H1 (cell line): ENCODE measurements at places on chromosomes 4 and X. TPM values are rescaled to one million over a fixed set of nuclear protein-coding genes. Genes with fewer than 3 reads are reported as not detected.

The ERAS gene
- not detected in 2 replicates for total RNA-seq

The FAM241A gene
- total RNA-seq = 0.63 and 0.73 TPM in 2 replicates

The FRMPD4 gene
- total RNA-seq = 0.27 and 0.37 TPM in 2 replicates

The FAM193A gene
- 26.2 and 27.2 TPM in 2 replicates for total RNA-seq

The COX7B2 gene
- not detected in 2 replicates for total RNA-seq

The ADAM29 gene
- not detected in 2 replicates for total RNA-seq

The STARD8 gene
- total RNA-seq = 3.0 and 3.8 TPM in 2 replicates

The CSTF2 gene
- 30.9 and 33.0 TPM in 2 replicates for total RNA-seq

The CSN1S1 gene
- not detected in 2 replicates for total RNA-seq

The BMPR1B gene
- 0.61 and 1.1 TPM in 2 replicates for total RNA-seq

- DNase-seq = peak; percentile 5
Observed at GRCh38 chr4:175536852-175537453, 275.1 kb downstream of the GPM6A start.

GRCh38 chrX:153900831-153901752 lies 3.4 kb upstream of the AVPR2 start:
- no peak for DNase-seq

DNA sequence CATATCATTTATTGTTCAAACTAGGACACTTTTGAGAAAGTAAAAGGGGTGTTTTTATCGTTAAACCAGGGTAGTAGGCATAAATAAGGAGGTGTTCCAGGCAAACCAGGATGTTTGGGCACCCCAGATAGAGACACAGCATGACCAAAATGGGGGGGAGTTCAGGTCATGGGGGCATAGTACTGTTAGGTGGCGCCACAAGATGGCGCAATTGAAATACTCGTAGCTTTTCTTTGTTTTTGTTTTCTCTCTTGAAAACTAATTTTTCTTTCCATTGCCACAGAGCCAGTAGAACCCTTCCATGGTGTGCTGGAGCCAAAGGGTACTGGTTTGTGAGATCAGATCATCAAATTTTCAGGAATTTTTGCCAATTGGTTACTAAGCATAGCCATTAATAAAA lies 283.4 kb downstream of the BCOR start:
- DNase-seq = no peak

- DNase-seq = peak; percentile 63
Observed at GRCh38 chr4:156971165-156971675, 379 bp downstream of the PDGFC start.

- no peak for DNase-seq
Observed at GRCh38 chr4:185036019-185036418, 17.7 kb downstream of the HELT start.

DNA sequence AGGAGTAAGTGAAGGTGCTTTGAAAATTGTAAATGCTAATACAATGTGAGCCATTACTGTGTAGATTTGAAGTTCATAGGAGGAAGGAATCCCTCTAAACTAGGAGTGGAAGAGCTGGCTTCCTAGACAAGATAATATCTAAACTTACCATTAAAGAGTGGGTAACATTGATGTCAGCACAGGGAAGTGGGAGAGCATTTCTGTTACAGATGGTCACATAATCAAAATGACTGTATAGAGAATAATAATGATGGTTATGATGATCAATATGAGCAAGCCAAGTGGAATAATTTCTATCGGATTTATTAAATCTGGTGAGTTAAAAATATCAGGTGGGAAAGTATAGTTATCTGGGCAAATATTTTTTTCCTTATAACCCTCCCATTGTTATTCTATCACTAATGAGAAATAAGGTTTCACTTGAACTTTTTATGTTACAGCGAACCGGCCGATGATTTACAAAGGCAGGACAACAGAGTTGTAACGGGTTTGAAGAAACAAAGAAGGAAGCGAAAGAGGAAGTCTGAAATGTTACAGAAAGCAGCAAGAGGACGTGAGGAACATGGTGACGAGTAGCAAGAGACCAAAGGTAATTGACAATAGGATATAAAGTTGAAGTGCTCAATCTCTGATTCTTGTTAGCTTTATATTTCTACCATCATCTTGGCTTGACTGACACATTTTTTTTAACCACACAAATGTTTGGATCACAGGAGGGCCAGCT lies 43.5 kb downstream of the FMR1NB start:
- no peak for DNase-seq

GRCh38 chr4:176277162-176277904 lies 8.3 kb upstream of the ASB5 start:
- no peak for DNase-seq

DNA sequence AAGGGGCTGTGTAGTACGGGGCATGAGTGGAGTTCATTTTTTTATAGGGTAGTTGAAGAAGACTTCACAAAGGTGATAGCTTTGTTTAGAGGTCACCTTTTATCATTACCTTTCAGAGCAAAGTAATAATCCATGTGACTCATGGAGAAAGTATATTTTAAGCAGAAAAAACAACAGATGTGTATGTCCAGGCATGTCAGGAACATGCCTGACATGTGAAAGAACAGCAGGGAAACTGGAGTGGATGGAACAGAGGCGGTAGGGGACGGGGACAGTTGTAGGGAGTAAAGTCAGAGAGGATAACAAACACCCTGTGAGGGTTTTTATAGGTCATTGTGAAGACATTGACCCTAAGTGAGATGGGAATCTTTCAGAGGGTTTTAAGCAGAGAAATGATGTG lies 107.6 kb downstream of the USP9X start:
- DNase-seq = no peak

DNA sequence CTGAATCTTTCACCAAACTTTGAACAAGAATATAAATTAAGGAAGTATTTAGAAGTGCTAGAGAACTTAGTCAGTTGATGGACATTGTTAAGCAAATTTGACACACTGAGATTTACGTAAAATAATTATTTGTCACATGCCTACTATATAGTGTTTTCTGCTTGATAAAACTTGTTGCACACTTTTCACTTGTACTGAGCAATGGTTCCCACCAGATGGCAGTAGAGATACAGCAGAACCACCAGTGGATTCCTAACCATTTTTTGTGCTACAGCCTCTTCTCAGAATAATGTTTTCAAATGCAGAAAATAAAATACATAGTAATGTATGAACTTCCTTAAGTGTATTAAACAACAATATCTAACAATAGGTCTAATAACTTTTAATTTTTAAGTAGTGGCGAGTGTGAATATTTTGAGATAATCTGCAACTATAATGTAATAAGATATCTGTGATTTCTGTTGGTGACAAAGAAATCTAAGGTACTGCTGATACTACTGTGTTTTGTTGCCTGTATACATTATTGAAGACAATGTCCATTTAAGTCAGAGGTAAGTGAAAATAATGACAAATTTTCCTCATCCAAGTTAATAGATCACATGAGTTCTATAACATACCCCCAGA lies 81.2 kb downstream of the APOOL start:
- no peak for DNase-seq

GRCh38 chrX:40013266-40014195 lies 84.2 kb downstream of the BCOR start:
- DNase-seq = peak; percentile 65

- peak; percentile 38 for DNase-seq
Observed at GRCh38 chr4:111475001-111475400, 670.3 kb upstream of the FAM241A start.

- DNase-seq = no peak
Observed at GRCh38 chr4:67430989-67431388, 114.3 kb downstream of the CENPC start.

DNA sequence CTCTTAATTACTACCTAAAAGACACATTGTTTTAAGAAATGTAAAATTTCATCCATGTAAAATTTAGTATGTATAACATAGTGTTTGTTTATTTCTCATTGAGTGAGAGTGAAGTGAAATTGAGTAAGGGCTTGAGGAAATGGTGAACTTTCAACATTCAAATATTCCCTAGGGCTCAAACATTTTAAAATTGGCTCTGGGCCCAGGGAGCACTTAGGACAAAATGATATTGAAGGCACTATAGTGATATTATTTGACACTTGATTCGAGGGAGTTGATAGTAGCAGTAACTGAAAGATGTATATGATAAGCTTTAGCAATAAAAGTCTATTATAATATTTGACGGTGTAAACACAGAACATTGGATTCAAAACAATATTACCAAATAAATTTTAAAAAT lies 1244.0 kb upstream of the TENM3 start:
- DNase-seq = no peak

GRCh38 chr4:140044337-140044902 lies 109.6 kb downstream of the MAML3 start:
- no peak for DNase-seq

DNA sequence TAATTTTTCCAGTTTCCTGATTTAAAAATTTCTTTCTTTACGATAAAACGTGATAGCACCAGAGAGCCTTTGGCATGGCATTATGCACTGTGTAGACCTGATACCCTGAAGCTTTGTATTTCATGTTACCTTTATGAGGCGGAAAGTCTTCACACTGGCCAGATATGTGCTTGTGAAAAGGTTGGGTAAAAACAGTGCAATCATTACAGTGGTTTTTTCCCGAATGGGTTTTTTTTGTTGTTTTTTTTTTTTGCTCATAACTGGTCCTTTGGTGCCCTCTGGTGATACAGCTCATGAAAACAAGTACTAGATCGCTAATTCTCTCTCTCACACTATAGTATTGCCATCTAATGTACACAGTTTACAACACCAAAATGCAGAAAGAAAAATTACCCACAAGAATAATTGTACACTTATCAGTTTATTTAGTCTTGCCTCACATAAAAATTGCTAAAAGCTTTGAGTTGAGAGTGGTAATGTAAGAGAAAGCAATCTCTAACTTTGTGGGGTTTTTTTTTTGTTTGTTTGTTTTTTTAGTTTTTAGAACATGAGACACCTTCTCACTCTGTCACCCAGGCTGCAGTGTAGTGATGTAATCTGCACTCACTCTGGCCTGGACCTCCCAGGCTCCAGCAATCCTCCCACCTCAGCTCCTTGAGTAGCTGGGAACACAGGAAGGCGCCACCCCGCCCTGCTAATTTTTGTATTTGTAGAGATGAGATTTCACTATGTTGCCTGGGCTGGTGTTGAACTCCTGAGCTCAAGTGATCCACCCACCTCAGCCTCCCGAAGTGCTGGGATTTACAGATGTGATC lies 21.3 kb downstream of the SPCS3 start:
- no peak for DNase-seq

GRCh38 chr4:16139066-16139945 lies 55.5 kb upstream of the PROM1 start:
- no peak for DNase-seq

GRCh38 chrX:112571388-112571787 lies 108.3 kb downstream of the LHFPL1 start:
- no peak for DNase-seq

- DNase-seq = no peak
Observed at GRCh38 chr4:112031712-112032328, 113.4 kb upstream of the FAM241A start.

DNA sequence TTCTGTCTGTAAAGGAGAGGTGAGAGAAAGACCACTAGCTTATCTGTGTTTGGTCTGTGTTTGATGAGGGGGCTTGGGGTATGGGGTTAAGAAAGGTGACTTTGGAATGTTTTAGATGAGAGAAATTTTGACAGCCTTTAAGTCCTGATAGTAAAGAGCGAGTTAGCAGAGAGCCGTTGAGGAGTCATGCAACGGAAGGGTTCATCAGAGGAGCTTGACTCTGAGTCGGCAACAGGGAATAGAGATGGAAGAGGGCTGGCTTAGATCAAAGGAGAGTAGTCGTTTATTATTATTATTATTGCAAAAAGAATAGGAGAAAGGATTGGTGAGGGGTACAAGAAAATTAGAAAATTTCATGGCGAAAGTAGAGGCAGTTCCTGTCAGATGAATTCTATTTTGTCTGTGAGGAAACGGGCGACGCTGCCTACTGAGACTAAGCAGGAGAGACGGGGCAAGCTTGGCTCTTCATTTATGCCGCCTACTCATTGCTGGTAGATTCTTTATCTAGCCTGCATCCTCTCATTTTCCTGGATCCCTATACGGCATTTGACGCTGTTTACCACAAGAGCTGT lies 473 bp upstream of the VAMP7 start:
- no peak for DNase-seq
